NCI-H187 treated with DMSO at 0.1 percent for 48 hours (cell line): ENCODE measurements at places on chromosomes 5 and 9.

GRCh38 chr9:15370466-15371447 is 51.9 kb upstream of the SNAPC3 start:
- no peak for DNase-seq

DNA sequence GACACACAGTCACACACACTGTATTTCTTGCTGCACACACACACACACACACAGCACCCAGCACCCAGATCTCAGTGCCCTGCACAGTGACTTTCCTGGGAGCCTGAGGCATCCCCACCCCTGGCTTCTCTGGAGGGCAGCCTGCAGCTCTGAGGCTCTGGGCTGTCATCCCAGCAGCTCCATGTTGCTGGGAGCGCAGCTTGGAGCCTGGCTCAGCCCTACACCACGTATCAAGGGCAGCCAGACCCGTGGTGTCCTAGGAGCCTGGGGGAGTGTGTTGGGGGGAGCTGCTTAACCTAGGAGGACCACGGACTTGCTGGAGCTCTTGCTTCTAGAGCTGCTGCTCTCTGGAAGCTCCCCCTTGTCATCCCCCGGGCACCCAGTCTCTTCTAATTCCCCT is 5.2 kb downstream of the IER5L start:
- no peak for DNase-seq

GRCh38 chr5:127002390-127002789 is 28.0 kb downstream of the MARCHF3 start:
- DNase-seq = no peak

GRCh38 chr5:151047814-151048425 is 27.5 kb downstream of the GPX3 start:
- no peak for DNase-seq

GRCh38 chr5:180330810-180331646 is 22.1 kb downstream of the GFPT2 start:
- DNase-seq = no peak

- DNase-seq = no peak
These were observed 713.4 kb downstream of the CDH18 start for GRCh38 chr5:19274578-19274977.
